ENCODE measurements at places on chromosomes 5 and 9.

- no peak for DNase-seq
Observed at GRCh38 chr9:126675147-126675467, 61.4 kb downstream of the LMX1B start.

- DNase-seq = peak; percentile 85
Observed at GRCh38 chr5:150560401-150561191, 52.7 kb downstream of the NDST1 start.

DNA sequence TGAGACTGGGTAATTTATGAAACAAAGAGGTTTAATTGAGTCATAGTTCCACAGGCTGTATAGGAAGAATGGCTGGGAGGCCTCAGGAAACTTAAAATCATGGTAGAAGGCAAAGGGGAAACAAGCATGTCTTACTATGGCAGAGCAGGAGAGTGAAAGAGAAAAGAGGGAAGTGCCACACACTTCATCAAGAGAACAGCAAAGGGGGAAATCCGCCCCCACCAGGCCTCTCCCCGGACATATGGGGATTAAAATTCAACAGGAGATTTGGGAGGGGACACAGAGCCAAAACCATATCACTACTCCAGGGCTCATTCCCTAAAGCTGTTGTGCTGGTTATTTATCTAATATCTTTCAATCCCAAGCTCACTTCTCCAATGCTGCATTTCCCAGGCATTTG, 50.2 kb upstream of the NR3C1 start:
- DNase-seq = no peak

GRCh38 chr5:132099076-132099748, 25.6 kb downstream of the CSF2 start:
- no peak for DNase-seq

DNA sequence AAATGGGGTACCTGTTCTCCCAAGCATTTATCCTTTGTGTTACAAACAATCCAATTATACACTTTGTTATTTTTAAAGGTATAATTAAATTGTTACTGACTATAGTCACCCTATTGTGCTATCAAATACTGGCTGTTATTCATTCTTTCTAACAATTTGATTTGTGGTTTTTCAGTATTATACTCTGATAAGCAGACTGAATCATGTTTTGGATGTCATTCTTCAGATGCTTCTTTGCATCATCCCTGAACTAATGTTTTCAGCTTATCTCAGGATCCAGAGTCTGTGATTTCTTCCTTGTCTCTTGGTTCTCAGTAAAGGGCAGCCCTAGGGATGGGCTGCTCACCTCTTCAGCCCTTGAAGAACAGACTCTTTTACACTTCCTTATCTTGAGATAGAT, 177.8 kb upstream of the SGCD start:
- no peak for DNase-seq

DNA sequence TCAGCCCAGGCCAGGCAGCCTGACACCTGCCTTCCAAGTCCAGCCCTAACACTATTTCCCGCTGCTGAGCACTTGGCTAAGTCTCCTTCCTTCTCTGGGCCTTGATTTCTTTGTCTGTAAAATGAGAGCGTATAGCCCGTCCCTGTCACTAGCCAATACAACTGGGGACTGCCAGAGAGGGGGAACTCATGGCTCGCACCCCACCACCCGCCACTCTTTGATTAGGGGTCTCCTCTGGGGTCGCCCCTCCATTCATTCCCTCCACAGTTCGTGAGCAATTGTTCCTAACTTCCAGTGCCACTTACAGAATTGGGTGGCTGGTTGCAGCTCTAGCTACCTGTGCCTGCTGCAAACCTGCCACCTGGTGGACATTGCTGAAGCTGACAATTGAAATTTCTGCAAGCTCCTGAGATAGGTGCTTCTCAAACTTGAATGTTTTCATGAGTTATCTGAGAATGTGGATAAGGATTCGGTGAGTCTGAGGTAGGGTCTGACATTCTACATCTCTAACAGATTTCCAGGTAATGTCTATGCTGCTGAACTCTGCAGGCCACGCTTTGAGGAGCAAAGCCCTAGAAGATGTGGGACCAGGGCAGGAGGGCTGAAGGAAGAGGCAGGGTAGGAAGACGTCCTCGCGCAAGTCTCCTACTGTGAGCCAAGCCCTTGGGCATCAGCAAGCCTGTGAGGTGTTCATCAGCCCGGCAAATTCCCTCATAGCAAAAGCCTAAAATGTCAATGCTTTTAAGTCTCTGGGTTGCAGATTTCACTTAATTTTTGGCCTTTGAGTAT, 13.3 kb upstream of the RECK start:
- DNase-seq = peak; percentile 76

- no peak for DNase-seq
Observed at GRCh38 chr5:3456121-3456681, 139.4 kb upstream of the IRX1 start.

- no peak for DNase-seq
Observed at GRCh38 chr9:36934478-36935065, 99.5 kb downstream of the PAX5 start.

DNA sequence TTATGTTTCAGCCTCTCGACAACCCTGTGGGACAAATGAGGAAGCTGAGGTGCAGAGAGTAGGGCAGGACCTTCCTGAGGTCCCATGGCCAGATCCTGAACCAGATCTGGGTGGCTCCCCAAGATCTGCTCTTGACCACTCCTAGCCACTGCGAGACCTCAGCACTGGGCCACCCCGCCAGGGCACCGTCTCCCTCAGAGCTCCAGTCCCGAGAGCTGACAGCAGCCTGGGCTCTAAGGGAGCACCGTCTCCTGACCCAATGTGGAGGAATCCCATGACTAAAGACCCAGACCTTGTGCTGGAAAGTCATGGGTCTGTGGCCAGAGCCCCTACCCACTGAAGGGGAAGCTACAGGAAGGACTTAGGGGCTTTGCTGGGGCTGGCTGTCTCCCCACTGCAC, 4.5 kb upstream of the LMX1B start:
- DNase-seq = no peak

GRCh38 chr9:136831002-136831719, 11.1 kb upstream of the AJM1 start:
- no peak for DNase-seq

- DNase-seq = peak; percentile 23
Observed at GRCh38 chr9:76650692-76651091, 113.5 kb upstream of the PCA3 start.

DNA sequence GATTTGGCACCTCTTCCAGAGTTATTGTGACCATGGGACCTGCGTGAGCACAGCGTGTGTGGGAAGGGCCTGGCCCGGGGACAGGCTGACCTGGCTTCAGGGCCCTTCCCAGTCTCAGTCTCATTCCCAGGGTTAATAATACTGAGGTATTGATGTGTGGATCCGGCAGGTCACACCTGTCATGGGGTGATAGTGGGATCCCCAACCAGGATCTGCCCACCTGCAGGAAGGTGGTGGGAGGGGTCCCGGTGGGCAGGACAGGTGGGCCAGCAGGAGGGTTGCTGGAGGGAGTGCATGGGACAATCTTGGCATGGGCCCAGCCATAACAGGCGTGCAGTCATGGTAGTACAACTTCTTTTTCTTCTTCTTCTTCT, 55.4 kb downstream of the COL15A1 start:
- no peak for DNase-seq

- no peak for DNase-seq
Observed at GRCh38 chr9:97322105-97322504, 14.6 kb downstream of the CCDC180 start.

- peak; percentile 6 for DNase-seq
Observed at GRCh38 chr9:135559606-135560005, 1.9 kb upstream of the PAEP start.

GRCh38 chr5:179198825-179199224, 138.7 kb downstream of the ZNF354C start:
- DNase-seq = no peak

GRCh38 chr5:128613766-128614165, 75.7 kb upstream of the FBN2 start:
- no peak for DNase-seq

GRCh38 chr5:90519081-90519480, 10.3 kb downstream of the LYSMD3 start:
- DNase-seq = no peak

GRCh38 chr9:111886983-111887718, 9.5 kb upstream of the UGCG start:
- DNase-seq = no peak

DNA sequence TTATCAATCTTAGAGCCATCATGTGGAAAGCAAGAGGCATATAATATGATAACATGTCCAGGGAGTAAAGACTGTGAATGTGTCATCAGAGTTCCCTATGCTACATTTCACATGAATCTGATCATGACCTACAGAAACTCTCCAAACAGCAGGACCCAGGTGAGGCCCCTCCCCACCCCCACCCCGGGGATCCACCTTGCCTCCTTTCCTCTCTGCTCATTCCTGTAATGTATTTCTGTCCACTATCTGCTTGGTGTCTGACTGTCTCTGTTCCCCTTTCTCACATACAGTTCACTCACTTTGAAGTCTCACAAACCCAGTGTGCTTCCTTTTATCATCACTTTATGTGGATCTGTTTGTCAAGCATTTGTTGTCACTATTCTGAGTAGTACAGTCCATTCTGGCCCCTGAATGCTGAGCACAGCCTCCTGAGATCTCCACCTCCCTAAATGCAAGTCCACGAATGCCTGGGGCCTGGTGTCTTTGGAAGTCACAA, 76.4 kb upstream of the SMARCA2 start:
- DNase-seq = no peak

DNA sequence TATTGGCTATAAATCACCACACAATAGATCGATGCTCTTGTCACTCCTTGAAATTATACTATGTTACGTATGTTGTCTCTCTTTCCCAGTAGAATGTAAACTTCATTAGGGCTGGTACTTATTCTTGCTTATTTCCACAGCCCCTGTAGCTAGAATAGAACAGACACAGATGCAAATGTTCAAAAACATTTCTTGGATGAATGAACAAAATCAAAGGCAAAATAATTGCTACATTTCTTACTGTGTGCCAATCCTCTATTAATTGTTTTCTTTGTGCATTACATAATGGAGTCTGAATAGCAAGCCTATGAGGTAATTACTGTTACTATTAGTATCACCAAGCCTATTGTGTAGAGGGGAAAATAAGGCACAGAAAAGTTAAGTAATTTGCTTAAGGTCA, 725 bp upstream of the OR13C2 start:
- no peak for DNase-seq

DNA sequence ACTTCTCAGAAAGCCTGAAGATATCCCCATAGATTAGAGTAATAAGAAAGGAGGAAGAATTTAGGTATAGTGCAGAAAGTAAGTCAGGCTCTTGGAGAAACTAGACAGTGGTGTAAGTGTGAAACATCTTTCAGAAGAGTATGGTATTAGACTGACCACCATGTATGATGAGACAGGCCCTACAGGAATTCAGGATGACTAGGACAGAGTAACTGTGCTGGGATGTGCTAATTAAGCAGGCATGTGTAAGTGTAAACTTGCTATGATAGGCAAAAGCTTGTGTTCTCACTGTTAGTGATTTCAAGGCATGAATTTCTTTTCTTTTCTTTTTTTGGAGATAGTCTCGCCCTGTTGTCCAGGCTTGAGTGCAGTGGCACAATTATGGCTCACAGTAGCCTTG, 70.8 kb downstream of the RAB24 start:
- DNase-seq = peak; percentile 64

DNA sequence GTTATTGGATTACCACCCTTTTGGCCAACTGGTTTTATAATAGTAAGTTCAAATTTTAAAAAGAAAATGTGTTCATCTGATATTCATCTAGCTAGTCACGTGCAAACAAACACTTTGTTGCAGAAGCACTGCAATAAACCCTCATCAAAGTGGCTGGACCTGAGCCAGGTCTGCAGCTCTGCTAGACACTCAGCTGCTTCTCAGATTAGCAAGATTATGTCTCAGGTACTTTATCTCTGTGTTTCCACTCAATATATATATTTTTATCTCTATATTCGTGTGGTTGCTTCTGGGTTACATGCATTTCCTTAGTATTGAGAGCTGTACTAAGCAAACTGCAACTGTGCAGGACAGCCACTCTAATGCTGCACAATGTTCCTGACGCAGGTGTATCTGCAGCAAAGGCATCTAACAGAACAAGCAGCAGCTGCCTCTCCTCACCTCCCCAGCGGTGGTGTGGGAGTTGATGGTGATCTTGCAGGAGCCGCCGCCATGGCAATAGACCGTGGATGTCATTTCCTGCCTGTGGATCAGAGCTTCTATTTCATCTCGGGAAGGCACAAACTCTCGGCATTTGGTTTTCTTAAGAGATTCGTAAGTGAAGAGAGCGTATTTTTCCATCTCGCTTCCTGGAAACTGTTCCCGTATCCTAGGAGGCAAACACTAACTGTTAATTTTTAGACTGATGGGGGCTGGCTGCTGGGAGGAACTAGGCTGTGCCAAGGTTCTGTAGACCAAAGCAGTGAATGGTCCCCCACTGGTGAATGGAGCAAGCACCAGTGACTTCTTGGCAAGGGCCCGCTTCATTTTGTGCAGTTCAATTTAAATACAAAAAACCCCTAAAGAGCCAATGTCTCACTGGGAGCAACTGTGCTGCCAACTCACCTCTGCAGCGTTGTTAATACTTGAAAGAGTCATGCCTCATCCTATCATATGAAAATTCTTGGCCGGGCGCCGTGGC, 56.7 kb upstream of the RETREG1 start:
- no peak for DNase-seq

- peak; percentile 26 for DNase-seq
Observed at GRCh38 chr5:79924936-79925893, 65.8 kb downstream of the MTX3 start.

DNA sequence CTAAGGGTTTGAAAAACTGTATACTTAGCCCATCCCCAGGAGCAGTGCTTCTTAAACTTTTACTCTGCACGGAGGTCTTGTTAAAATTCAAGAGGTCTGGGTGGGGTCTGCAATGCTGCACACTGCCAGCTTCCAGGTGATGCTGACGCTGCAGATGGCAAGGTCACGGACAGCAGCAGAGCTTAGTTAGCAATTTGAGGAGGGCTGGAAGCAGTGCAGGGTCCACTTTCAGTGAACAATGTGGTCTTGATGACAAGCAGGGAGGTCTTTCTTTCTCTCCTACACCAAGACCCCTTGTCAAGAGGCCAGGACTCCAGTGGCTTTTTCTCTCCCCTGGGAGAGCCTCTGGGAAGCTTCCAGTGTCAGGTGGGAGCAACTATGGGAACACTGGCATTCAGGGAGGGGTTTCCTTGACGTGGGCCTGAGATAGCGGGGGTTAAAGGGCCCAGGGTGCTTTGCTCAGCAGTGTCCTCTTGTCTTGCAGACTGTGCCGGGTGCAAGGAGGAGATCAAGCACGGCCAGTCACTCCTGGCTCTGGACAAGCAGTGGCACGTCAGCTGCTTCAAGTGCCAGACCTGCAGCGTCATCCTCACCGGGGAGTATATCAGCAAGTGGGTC, 65.0 kb upstream of the AFAP1L1 start:
- peak; percentile 83 for DNase-seq

DNA sequence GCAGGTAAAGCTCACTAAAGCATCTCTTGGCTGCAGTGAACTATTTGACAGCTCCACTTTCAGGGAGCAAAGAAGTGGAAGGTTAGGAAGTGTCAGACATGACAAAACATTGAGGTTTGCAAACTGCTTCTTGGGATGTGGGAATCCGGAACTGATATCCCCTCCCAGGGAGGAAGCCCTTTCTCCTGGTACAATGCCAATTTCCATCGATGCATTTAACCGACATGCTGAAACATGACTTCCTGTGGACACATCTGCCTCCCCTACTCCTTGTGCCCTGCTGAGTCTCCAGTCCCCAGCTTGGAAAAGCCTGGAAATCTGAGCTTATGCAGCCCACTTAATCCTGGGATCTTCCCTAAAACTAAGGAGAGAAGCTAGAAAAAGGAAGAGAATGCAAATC, 323.1 kb upstream of the DAP start:
- DNase-seq = no peak
